ENCODE measurements at places on chromosomes 16 and 17.

DNA sequence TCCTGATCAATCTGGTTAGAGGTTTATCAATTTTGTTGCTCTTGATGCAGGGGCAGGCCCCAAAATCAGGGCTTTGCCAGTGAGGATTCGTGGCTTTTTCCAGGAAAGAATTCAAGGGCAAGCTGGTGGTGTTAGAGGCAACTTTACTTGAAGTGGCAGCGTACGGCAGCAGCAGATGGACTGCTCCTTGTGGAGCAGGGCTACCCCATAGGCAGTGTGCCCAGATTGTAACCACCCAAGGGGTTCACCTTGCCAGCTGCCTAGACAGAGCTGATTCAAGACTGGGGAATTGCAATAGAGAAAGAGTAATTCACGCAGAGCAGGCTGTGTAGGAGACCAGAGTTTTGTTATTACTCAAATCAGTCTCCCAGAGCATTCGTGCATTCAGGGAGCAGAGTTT lies 16.7 kb downstream of the DRC7 start:
- no peak for DNase-seq

GRCh38 chr16:87317750-87318644 lies 805 bp upstream of the C16orf95 start:
- peak; percentile 76 for DNase-seq

- DNase-seq = no peak
These were observed at the start of gene TMEM95 for GRCh38 chr17:7355053-7355452. TSS of gene TMEM95 (plus strand) at chr17:7355156. CDS start at chr17:7355205, 49 bp downstream.

GRCh38 chr17:17181666-17182597 lies 24.2 kb downstream of the PLD6 start:
- DNase-seq = no peak

DNA sequence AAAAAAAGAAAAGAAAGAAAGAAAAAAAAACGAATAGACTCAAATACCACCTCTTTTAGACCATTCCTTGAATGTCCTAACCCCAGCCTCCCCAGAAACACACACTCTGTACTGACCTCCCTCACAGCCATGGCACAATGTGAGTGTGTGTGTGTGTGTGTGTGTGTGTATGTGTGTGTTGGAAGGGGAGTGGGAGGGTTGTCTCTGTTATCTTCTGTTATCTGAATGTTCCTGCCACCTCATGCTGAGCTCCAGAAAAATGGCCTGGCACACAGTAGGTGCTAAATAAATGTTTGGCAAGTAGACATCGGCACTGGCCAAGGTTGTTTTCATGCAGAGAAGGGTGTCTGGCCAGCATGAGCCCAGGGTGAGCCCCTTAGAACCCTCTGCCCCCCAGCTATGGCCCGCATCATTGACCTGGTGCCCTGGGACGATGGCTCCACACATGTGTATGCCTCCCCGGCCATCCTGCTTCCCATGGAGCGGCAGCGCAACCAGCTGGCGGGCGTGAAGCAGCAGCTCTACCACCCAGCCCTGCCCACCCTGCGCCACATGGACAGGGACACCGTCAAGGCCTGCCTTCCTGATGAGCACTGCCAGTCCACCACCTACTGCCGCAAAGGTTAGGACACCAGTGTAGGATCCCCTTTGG lies 6.6 kb upstream of the CNGB1 start:
- DNase-seq = no peak
